Muscle of back (tissue), 13 donors: ENCODE measurements at places on chromosomes 3 and 15. TPM values are rescaled to one million over a fixed set of nuclear protein-coding genes. Genes with fewer than 3 reads are reported as not detected.

The TMC3 gene
- polyA plus RNA-seq = 0.07 TPM

The REC114 gene
- polyA plus RNA-seq = not detected

The SERINC4 gene
- not detected for polyA plus RNA-seq

The CHRNB4 gene
- 0.86 TPM for polyA plus RNA-seq

The LRRIQ4 gene
- polyA plus RNA-seq = not detected

The COL7A1 gene
- polyA plus RNA-seq = 3.9 TPM
